ENCODE measurements at places on chromosomes 2 and 18.

- DNase-seq: peak; percentile 70
Measured at GRCh38 chr2:71831193-71831577, 316.5 kb downstream of the CYP26B1 start.

GRCh38 chr18:45084206-45084605 is 403.5 kb downstream of the SETBP1 start:
- no peak for DNase-seq

GRCh38 chr2:217868911-217869334 is 133.9 kb downstream of the TNS1 start:
- DNase-seq: no peak

GRCh38 chr2:113010088-113010487 is 4.8 kb downstream of the IL36A start:
- DNase-seq: peak; percentile 72

GRCh38 chr2:20343128-20343527 is 7.5 kb downstream of the PUM2 start:
- DNase-seq: no peak

- no peak for DNase-seq
Measured at GRCh38 chr18:11327391-11328009, 178.1 kb upstream of the PIEZO2 start.

GRCh38 chr2:207226671-207227061 is 60.9 kb upstream of the KLF7 start:
- no peak for DNase-seq

GRCh38 chr2:195898505-195899191 is 170.0 kb downstream of the DNAH7 start:
- no peak for DNase-seq

DNA sequence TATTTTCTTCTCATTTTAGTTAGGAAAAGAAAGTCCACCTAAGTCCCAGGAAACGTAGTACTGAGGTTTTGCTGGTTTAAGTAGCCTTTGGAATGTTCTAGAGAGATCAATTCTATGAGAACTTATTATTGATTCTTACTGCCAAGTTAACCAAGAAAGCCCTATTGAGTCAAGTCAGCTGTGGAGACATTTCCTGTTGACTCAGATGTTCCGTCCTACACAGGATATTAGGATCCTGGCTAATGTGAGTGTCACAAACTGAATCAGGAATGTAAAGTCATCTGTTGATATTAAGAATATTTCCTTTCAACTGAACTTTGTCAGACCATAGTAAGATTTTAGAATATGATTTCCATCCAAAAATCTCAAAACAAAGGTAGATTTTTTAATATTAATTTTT is 654.3 kb downstream of the LRRTM4 start:
- no peak for DNase-seq

DNA sequence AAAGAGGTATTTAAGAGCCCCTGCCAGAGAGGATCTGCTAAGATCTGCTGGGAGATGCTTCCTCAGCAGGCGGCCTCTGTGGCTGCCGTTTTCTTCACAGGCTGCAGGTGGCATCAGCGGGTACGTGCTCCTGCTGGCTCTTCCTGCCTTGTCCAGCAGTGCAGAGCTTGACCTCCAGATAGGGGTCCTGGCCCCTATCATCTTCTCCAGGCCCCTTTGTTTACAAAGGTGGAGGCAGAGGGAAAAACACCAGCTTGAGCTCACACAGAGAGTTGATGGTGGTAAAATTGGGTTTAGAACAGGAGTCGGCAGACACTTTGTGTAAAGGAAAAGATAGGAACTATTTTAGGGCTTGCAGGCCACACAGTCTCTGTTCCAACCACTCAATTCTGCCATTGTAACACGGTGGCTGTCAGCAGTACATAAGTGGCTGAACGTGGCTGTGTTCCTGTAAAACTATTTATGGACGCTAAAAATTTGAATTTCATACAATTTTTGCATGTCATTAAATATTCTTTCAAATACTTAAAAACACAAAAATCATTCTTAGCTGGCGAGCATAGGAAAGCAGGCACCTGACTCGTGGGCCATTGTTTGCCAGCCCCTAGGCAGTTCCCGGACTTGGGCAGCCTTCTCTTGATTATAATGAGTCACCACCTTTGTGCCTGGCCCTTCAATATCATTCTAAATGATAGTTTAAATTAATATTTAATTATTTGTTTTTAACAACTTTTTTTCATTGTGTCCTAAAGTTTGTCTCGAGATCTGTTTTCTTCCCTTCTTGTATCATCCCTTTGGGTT is 98.2 kb upstream of the B3GNT7 start:
- DNase-seq: peak; percentile 59

DNA sequence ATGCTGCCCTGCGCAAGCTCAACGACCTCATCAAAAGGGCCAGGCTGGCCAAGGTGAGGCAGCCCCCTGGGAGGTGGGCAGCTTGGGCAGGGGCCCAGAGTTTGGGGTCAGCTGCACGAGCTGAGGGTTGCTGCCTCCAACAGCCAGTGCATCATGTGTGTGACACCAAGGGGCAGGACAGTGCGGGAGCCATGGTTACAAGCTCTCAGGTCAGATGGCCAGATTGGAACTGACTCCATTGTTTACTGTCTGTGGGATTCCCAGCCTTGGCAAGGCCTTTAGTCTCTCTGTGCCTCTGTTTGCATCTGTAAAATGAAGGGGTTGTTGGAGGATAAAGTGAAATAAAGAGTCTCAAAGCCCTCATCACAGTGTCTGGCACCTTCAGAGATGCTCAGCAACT is 26.9 kb downstream of the EHD3 start:
- no peak for DNase-seq

All from trophoblast cell (in vitro differentiated cells and primary cell).